Stomach (tissue), 19 donors: ENCODE measurements at places on chromosomes 7 and 10. TPM values are rescaled to one million over a fixed set of nuclear protein-coding genes. Genes with fewer than 3 reads are reported as not detected.

The CALD1 gene
- 1,007 TPM for total RNA-seq

- H3K27ac ChIP-seq, result no peak overlapping the region
- H3K36me3 ChIP-seq, result no peaks in the 10 kb centered on the region
- H3K27me3 ChIP-seq, result peaks cover 25% of the 10 kb centered on the region
- H3K4me3 ChIP-seq, result peak overlapping the region; percentile 36
- DNase-seq, result no peak
Observed at GRCh38 chr10:92699518-92700381, 10.0 kb downstream of the HHEX start.

- no peak overlapping the region for H3K27ac ChIP-seq
- no peaks in the 10 kb centered on the region for H3K4me1 ChIP-seq
- H3K27me3 ChIP-seq, result no peaks in the 10 kb centered on the region
- H3K4me3 ChIP-seq, result no peak overlapping the region
- no peaks in the 10 kb centered on the region for H3K36me3 ChIP-seq
Observed at GRCh38 chr7:36405409-36405803, 15.7 kb downstream of the ANLN start.

DNA sequence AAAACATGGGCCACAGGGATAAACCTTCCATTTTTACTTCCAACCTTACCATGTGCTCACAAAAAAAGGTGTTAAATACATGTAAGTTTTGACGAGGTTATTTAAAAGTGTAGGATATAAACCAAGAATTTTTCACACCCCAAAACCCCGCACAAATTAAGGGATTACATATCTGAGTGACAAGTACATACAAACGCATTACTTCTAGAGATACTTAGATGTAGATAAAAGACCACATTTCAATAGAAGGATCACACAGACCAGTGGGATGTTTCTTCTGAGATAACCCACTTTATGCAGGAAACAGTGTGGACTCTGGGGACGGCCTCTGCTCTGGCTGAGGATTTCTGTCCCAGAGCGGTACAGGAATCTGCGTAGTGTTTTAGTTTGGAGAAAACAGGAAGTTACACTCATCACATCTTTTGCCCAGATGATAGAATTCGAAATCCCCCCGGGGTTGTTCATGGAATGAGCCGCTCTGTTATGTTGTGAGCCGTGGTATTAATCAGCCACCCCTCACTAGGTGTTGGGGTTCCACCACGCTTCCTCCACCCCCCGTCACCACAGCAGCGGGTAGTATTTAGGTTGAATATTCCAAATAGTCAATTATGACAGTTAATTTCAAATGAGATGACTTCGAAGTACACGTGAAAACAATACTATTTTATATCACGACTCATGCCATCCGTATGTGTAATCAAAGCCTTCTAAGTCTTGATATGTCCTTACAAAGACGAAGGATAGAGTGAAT lies 1.3 kb upstream of the CUL1 start:
- peak overlapping the region; percentile 84 for H3K4me3 ChIP-seq
- peak overlapping the region; percentile 99 for H3K27ac ChIP-seq
- H3K27me3 ChIP-seq, result no peaks in the 10 kb centered on the region

DNA sequence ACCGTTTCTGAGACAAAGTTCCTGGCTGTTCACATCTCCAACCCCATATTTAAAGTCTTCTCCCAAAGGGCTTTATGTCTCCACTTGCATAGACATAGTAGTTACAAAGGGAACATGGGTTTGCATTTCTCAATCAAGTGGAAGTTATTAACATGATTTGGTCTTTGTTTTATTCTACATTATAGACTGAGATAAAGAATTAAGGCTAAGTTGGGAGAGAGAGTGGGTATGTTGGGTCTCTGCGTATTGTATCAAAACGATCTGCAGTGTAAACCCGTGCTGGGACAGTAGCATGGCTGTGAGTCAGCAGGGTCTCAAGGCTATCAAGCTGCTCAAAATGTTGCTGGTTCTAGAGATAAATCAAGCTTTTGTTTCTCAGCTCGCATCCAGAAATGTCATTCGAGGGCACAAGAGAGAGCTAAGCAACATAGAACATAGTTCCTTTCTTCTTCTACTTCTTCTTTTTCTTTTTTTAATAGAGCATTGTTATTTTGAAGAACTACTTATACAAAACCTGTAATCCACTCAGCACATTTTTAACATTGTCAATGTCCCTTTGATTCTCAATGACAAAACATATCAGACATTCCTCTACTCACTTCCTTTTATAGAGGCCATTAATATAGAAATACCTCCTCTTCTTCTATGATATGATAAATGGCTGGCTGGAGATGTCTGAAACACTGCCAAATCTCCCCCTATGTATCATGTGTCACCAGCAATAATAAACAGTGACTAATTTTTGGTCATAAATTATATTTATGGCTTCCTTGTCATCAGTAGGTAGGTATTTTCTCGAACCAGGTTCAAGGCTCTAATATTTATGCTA lies 34.5 kb upstream of the RHOBTB1 start:
- no peaks in the 10 kb centered on the region for H3K36me3 ChIP-seq
- no peak overlapping the region for H3K4me3 ChIP-seq
- H3K4me1 ChIP-seq, result peaks cover 26% of the 10 kb centered on the region
- H3K27ac ChIP-seq, result peak overlapping the region; percentile 82

DNA sequence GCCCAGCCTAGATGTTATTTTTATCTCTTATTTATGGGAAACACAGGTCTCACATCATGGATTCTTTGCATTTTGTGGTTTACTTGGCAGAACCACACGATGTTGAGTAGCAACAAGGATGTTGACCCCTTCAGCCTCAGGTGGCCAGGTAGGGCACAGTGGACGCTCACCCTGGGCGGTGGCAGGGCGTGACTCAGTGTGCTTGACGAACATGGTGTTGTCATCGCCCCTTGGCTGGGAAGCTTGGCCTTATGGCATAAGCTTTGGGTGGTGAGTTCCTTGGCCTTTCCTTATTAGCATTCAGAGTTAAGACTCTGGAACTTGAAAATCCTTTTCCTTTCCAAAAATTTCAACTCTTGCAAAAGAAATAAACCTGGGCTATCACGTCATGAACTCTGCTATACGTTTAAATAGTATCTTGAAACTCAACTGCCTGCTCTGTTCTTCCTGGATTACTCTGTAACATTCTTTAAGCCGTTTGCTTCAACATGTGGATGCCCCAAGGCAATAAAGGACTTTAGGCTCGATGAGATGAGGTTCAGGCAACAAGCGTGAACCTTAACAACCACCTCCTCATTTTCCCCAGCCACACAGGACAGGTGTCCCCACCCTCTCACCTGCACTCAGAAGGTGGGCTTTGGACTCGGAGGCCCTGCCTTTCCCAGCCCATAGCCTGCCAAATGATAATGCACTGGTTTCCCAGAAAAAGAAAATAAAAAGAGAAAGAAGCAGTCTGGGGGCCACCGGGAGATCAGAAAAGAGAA lies 22.5 kb upstream of the ECHDC3 start:
- H3K4me1 ChIP-seq, result no peaks in the 10 kb centered on the region
- H3K27ac ChIP-seq, result no peak overlapping the region
- no peaks in the 10 kb centered on the region for H3K27me3 ChIP-seq
- no peak overlapping the region for H3K4me3 ChIP-seq
- H3K36me3 ChIP-seq, result no peaks in the 10 kb centered on the region
- DNase-seq, result no peak

DNA sequence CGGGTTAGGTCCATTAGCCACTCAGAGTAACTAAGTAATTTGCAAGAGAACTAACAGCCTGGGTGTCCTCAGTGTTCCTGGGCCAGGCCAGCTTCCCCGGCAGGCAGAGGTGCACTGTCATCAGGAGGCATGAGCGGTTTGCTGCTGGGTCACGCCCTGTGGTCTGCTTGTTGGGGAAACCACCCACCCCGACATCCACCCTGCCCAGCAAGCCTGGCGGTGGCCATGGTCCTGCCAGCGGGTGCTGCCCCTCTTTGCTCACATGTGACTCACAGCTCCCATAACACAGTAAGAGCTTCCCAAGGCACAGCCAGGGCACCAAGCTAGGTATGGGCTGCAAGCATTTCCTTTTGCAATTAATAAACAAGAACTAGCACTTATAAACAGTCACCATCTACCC lies 75.9 kb downstream of the RGS10 start:
- no peaks in the 10 kb centered on the region for H3K4me1 ChIP-seq
- DNase-seq, result no peak
- H3K27ac ChIP-seq, result no peak overlapping the region
- H3K27me3 ChIP-seq, result no peaks in the 10 kb centered on the region
